ENCODE measurements at places on chromosomes 6 and 20. TPM values are rescaled to one million over a fixed set of nuclear protein-coding genes. Genes with fewer than 3 reads are reported as not detected.
A peak's percentile ranks its signal among the peaks of the same experiment; 100 is the strongest.

DNA sequence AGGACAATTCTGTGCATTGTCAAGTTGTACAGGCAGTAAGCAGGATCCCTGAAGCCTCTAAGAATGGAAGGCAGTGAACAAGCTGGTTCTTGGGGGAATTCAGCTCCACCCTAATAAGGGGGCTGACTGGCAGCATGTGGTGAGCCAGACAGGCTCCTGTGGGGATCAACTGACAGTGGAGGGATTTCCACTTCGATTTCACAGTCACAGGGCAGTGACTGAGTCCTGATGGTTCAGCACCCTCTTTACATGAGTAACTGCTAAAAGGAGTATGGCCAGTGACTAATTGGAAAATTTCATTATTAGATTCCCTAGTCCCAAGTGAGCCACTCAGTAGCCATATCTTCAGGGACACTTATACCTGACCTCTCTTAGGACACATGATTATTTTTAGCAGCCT, 78.4 kb downstream of the NDUFAF5 start:
- no peak for DNase-seq

GRCh38 chr6:142761756-142762155, 183.2 kb downstream of the HIVEP2 start:
- no peak for DNase-seq

DNA sequence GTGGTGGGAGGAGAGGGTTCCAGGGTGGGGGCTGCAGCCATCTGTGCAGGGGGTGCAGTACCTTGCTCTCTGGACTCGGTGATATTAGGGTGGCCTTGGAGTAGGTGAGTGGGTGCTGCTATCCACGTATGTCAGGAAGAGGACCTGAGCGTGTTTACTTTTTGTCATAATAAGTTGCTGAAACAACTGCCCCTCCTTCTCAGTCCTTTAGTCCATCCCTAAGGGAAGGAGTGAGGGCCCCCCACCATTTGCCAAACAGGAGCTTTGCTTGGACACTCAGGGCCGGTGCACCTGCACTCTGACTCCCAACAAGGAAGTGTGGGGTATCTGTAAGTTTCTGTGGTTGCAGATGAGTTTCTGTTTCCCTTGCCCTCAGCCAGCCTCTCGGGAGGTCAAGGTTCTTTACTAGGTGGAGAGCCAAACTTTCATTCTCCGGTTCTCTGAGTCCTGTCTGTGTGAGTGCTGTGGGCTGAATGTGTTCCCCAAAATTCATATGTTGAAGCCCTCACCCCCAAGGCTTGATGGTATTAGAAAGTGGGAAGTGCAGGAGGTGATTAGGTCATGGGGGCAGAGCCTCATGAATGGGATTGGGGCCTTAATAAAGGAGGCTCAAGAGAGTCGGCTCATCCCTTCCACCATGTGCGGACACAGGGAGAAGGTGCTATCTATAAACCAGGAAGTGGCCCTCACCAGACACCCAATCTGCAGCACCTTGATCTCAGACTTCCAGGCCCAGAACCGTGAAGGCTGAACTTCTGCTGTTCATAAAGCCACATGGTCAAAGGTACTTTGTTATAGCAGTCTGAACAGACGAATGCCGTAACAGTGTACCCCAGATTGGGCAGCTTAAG, 19.6 kb upstream of the CCR6 start:
- no peak for DNase-seq

- DNase-seq: no peak
Observed at GRCh38 chr6:132096996-132097395, 145.8 kb upstream of the CCN2 start.

The L3MBTL1 gene
- total RNA-seq: 24.7 TPM

The TRIM10 gene
- total RNA-seq: not detected

The LIN28B gene
- total RNA-seq: not detected

DNA sequence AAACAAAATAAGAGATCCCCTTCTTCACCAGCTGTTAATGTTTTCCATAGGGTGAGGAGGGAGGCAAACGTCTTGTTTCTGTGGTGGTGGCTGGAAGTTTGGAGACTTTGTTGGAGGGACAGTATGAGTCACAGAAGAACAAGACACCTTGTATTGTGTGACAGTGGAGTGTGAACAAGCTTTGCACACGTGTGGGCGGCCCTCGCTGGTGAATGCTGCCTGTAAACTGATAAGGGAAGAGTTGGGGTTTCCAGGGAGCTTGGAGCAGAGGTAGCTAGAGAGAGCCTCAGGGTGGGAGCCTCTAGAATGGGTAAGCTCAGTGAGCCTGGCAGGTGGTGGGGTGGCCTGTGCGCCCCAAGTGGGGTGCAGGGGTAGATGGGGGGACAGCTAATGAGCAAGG, 78.3 kb downstream of the ZDHHC14 start:
- DNase-seq: no peak

GRCh38 chr20:33697129-33697528, 10.9 kb upstream of the E2F1 start:
- no peak for DNase-seq

- DNase-seq: no peak
Observed at GRCh38 chr6:8392569-8392968, 42.8 kb downstream of the SLC35B3 start.

The CD40 gene
- total RNA-seq: 29.0 TPM

GRCh38 chr20:35342154-35342769, 50.0 kb upstream of the FAM83C start:
- DNase-seq: no peak

- no peak for DNase-seq
Observed at GRCh38 chr6:98832284-98833056, 1.9 kb upstream of the POU3F2 start.

The SIRPB1 gene
- total RNA-seq: 5.9 TPM

GRCh38 chr6:32991972-32992371, 17.4 kb downstream of the HLA-DOA start:
- no peak for DNase-seq

The PRKN gene
- total RNA-seq: 12.1 TPM

GRCh38 chr6:14142511-14143223, 25.1 kb downstream of the CD83 start:
- no peak for DNase-seq

- DNase-seq: no peak
Observed at GRCh38 chr20:46831633-46832011, 63.0 kb upstream of the EYA2 start.

DNA sequence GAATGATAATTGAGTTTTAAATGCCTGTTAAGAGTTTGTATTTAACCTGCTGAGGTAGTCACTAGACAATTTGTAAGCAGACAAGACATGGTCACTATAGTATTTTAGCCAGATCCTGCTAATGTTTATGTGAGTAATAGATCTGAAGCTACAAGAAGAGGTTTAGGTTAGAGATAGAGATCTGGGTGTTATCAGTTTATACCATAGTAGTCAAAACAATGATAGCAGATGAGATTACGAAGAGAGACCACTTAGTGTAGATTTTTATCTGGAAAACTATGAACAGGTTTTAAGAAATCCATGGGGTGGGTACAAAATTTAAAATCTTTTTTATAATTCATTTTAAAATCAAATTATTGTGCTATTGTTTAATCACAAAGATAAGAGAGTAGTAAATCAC, 47.5 kb downstream of the PHIP start:
- DNase-seq: no peak

GRCh38 chr6:106910999-106911949, 63.3 kb downstream of the CD24 start:
- DNase-seq: no peak

The C6orf58 gene
- total RNA-seq: 0.55 TPM

GRCh38 chr6:138307816-138308730, 69.6 kb upstream of the SMIM28 start:
- DNase-seq: peak; percentile 71

The ECT2L gene
- total RNA-seq: 0.18 TPM

DNA sequence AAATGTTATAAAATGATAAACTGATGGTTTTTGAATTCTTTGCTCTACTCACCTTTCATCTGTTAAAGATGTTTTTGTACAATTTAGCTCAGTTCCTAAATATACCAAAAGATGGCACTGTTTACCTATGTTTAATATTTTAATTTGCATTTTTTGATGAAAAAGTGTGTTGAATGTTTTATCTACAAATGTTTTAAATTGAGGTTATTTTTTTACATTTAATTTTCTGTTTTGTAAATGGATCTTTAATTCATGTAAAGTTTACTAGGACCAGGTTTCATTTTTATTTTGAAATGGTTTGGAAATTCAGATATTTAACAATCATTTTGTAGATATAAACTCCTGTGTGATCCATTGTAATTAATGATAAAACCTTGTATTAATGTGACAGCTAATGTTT, 30.0 kb downstream of the CDKAL1 start:
- no peak for DNase-seq

DNA sequence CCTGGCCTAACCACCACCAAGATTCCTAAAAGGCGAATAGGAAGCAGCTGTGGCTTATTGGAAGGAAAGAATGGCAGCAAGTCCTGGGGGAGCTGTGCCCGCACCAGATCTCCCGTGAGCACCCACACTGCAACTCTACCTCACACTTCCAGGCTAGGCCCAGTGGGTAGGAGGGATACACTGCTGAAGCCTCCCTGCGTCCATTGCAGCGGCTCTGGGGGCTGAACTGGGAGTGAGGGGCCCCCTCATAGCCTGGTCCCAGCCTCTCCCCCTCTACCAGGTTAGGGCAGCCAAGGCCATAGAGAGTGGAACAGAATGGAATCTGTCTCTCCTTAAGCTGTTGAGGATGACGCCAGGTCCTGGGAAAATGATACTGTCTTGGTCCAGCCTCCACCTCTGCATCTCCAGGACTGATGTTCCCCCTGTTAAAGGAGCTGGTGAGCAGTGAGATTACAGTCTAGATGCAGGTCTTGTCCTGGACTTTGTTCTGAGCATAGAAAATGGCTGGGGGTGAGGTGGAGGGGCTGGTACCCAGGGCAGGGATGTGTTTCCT, 11.3 kb downstream of the CNPY3 start:
- no peak for DNase-seq

GRCh38 chr6:67814262-67814661, 820.8 kb upstream of the ADGRB3 start:
- DNase-seq: no peak

The TMEM181 gene
- 38.3 TPM for total RNA-seq

GRCh38 chr6:102562713-102563112, 1169.2 kb downstream of the GRIK2 start:
- no peak for DNase-seq

DNA sequence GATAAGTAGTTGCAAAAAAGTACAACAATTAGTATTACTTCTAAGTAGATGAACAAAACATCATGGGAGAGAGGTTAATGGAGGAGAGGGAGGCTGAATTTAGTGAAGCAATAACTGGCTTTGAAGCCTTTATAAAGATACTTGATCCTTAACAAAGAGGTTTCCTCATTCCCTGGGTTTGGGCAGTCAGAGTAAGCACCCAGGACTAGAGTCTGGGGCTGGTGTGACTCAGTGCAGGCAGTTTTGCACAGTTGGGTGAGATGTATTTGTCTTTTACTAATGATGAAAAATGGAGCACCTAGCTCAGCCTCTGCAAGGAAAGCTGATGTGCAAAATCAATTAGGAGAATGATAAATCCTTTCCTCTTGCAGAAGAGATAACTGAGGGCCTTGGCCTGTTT, 11.8 kb upstream of the OPN5 start:
- DNase-seq: no peak

DNA sequence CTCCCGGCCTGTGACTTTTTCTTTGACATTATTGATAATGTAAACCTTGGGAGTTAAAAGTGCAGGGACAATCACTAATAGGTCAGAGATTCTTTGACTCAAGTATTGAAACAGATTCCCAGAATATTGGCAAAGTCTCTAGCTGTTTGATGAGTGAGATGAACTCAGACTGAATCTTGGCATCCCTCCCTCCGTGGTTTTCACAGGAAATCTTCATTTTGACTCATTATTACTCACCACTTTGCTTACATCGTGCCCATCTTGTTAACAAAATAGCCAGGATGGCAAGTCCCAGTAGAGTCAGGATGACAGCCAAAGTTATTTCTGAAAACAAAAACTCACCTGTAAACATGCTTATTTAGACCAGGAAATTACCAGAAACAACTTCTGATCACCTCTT, 2.0 kb downstream of the TSBP1 start:
- DNase-seq: no peak

The BTN1A1 gene
- total RNA-seq: not detected

GRCh38 chr6:138012682-138013081, 94.5 kb downstream of the PERP start:
- no peak for DNase-seq

- DNase-seq: no peak
Observed at GRCh38 chr6:150770637-150771036, 94.9 kb upstream of the MTHFD1L start.

DNA sequence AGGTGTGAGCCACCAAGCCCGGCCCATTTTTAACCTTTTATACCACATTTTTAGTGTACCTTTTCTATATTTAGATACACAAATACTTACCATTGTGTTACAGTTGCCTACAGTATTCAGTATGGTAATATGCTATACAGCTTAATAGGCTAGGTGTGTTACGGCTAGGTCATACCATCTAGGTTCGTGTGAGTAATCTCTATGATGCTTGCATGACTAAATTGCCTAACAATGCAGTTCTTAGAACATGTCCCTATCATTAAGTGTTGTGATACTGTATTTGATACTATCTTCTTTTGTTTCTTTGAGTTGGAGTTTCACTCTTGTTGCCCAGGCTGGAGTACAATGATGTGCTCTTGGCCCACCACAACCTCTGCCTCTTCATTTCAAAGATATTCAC, 387.7 kb upstream of the SASH1 start:
- DNase-seq: no peak

- DNase-seq: peak; percentile 67
Observed at GRCh38 chr6:31776989-31777666, at the start of gene VWA7. VWA7 (minus strand) TSS chr6:31777328; CDS start chr6:31776779, 549 bp downstream.

DNA sequence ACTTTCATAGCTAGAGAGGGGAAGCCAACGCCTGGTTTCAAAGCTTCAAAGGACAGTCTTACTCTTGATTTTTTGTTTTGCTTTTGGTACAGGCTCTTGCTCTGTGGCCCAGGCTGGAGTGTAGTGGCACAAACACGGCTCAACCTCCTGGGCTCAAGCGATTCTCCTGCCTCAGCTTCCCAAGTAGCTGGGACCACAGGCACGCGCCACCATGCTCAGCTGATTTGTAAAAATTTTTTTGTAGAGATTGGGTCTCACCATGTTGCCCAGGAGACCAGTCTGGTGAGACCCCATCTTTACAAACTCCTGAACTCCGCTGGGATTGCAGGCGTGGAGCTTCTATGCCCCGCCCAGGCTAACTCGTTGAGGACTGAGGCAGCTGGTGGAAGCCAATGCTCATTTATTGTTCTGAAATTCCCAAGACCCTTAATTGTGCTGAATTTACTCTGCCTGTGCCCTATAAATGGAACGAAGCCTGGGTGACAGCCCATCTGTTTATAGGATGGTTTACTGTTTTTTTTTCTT, 18.0 kb downstream of the SRSF3 start:
- no peak for DNase-seq

The RXRB gene
- total RNA-seq: 50.8 TPM

DNA sequence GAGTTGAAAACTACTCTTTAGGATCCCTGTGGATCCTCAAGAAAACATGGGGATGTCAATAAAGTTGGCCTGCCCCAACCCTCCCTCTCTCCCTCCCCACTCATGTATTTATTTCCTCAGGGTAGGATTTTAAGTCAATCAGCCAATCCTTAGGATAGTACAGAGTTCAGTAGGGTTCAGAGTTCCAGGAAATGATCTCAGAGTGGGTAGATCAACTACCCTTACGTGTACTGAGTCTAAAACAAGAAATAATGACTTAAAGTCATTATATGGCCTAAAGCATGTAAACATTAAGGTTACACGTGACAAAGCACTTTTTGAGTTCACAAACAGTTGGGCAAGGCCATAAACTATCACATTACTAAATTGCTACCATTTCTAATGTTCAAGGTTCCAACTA, 47.2 kb upstream of the REV3L start:
- no peak for DNase-seq

- DNase-seq: no peak
Observed at GRCh38 chr6:90195094-90195829, 101.4 kb downstream of the BACH2 start.
